A172 (cell line): ENCODE measurements at places on chromosomes 7 and 10.

GRCh38 chr10:32402499-32402898 lies 43.4 kb upstream of the CCDC7 start:
- DNase-seq, result no peak

GRCh38 chr10:30346131-30346530 lies 2.9 kb downstream of the MTPAP start:
- no peak for DNase-seq

GRCh38 chr7:82548141-82548688 lies 104.6 kb upstream of the CACNA2D1 start:
- no peak for DNase-seq

- no peak for DNase-seq
Observed at GRCh38 chr7:128020159-128020558, 11.1 kb downstream of the LRRC4 start.

GRCh38 chr7:112157072-112157471 lies 49.1 kb downstream of the DOCK4 start:
- DNase-seq, result peak; percentile 76

GRCh38 chr7:23742051-23742450 lies 32.0 kb downstream of the STK31 start:
- DNase-seq, result no peak

DNA sequence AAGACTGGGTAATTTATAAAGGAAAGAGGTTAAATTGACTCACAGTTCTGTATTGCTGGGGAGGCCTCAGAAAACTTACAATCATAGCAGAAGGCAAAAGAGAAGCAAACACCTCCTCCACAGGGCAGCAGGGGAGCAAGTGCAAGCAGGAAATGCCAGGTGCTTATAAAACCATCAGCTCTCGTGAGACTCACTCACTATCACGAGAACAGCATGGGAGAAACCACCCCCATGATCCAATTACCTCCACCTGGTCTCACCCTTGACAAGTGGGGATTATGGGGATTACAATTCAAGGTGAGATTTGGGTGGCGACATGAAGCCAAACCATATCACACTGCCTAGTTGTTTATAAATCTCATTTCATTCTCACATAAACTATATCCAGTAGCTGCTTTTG lies 28.0 kb upstream of the CPN1 start:
- DNase-seq, result no peak
